Upper lobe of right lung (tissue), 1 donor: ENCODE measurements at places on chromosomes 13 and 19.

- H3K36me3 ChIP-seq, result peaks cover 8% of the 10 kb centered on the region
- no peak for DNase-seq
- no peaks in the 10 kb centered on the region for H3K27me3 ChIP-seq
- H3K4me1 ChIP-seq, result peaks cover 10% of the 10 kb centered on the region
- no peak overlapping the region for H3K4me3 ChIP-seq
- H3K27ac ChIP-seq, result no peak overlapping the region
Measured at GRCh38 chr13:52127378-52127777, 1.5 kb downstream of the NEK5 start.

- H3K36me3 ChIP-seq, result no peaks in the 10 kb centered on the region
- H3K4me1 ChIP-seq, result no peaks in the 10 kb centered on the region
- no peak overlapping the region for H3K27ac ChIP-seq
- no peaks in the 10 kb centered on the region for H3K27me3 ChIP-seq
- DNase-seq, result no peak
Measured at GRCh38 chr13:109628251-109628699, 158.1 kb downstream of the IRS2 start.

- H3K27me3 ChIP-seq, result no peaks in the 10 kb centered on the region
- no peak overlapping the region for H3K27ac ChIP-seq
- H3K4me3 ChIP-seq, result no peak overlapping the region
- no peaks in the 10 kb centered on the region for H3K36me3 ChIP-seq
- DNase-seq, result no peak
Measured at GRCh38 chr13:27482983-27483382, 32.6 kb upstream of the MTIF3 start.

- no peak overlapping the region for H3K27ac ChIP-seq
- no peaks in the 10 kb centered on the region for H3K27me3 ChIP-seq
- DNase-seq, result no peak
- H3K4me1 ChIP-seq, result no peaks in the 10 kb centered on the region
- no peaks in the 10 kb centered on the region for H3K36me3 ChIP-seq
Measured at GRCh38 chr13:35210261-35210660, 266.2 kb downstream of the MAB21L1 start.

DNA sequence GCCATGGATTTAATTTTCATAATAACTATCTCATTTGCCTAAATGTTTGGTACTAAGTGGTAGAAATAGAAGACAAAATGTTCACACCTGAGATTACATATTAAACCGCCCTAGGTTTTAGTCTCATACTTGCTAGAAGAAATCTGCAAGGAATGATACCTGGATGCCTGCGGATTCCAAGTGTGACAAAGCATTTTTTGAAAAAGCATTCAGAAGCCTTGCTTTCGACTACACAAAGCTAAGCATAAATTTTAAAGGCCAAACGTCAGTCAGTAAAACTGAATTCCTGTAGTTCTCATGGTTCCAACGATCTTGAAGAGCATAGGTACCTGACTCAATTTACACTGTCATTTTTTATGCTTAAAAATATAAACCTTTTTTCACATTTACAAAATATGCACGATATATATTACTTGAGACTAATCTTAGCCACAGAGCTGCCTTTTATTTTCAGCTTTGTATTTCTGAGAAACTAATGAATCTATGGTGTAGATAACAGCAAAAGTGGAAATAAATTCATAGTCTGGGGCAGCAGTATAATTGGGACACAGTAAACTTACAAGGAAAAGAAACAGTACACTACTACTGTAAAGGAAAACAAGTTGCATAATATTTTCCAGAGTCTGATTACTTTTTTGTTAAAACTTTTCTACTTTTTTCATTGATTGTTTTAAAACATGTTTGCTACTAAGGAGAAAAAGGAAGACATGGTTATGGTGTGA lies 1.2 kb upstream of the LRRC63 start:
- no peaks in the 10 kb centered on the region for H3K4me1 ChIP-seq
- H3K27me3 ChIP-seq, result no peaks in the 10 kb centered on the region
- no peaks in the 10 kb centered on the region for H3K36me3 ChIP-seq
- no peak for DNase-seq

DNA sequence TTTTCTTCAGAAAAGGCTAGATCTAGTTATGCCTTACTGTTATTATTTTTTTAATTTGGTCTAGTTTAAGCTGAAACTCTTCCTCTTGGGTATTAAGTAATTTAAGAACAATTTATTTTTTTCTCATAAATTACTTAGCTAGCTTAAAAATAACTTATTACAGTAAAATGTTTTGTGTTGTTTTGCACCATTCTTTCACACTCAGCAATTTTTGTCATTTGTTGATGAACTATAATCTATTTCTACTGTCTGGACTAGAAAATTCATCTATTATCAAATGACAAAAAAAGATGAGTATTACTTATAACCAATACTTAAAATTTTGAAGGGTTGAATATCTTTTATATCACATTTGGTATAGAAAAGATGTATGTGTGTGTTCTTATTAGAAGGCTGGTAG lies 1.6 kb upstream of the LPAR6 start:
- H3K27ac ChIP-seq, result no peak overlapping the region
- no peak overlapping the region for H3K4me3 ChIP-seq
- peaks cover 13% of the 10 kb centered on the region for H3K4me1 ChIP-seq

- no peak overlapping the region for H3K27ac ChIP-seq
- H3K4me3 ChIP-seq, result no peak overlapping the region
- no peaks in the 10 kb centered on the region for H3K4me1 ChIP-seq
- no peaks in the 10 kb centered on the region for H3K27me3 ChIP-seq
- no peaks in the 10 kb centered on the region for H3K36me3 ChIP-seq
Measured at GRCh38 chr13:46071590-46072249, 19.2 kb upstream of the ZC3H13 start.

GRCh38 chr19:40270362-40271089 lies 14.6 kb downstream of the AKT2 start:
- H3K27me3 ChIP-seq, result no peaks in the 10 kb centered on the region
- H3K4me1 ChIP-seq, result peaks cover 19% of the 10 kb centered on the region
- H3K36me3 ChIP-seq, result peaks cover 5% of the 10 kb centered on the region

DNA sequence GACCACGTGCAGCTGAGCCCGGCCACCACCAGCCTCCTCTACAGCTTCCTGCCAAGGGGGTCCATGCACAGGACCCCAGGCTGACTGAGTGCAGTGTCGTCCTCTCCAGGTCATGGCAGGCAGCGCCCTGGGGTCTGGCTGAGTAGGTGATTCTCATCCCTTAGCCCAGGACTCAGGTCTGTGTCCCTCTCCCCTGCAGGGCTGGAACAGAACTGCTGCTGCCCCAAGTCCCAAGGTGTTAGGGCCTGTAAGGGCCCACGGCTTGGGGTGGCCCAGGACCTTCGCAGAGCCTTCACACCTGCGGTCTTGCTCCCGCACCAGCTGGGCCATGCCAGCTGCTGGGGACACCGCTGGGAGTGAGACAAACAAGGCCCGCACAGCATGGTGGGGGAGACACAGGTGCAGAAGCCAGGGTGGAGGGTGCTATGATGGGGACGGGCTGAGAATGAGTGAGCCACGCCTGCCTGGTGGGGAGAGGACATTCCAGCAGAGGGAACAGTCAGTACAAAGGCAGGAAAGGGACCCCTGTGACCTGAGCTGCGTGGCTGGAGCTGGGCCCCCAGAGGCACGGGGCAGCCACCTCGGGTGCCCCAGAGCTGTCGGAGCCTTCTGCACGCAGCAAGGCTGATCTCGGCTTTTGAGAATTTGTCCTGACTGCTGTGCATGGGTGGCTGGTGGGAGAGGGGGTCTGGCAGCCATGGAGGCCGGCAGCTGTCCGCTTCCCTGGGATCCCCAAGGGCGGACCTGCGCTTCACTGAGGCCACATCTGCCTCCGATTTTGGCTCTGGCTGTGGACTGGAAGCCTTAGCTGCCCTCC lies 11.9 kb downstream of the PLEKHF1 start:
- H3K4me3 ChIP-seq, result no peak overlapping the region
- H3K4me1 ChIP-seq, result peaks cover 68% of the 10 kb centered on the region
- peaks cover 35% of the 10 kb centered on the region for H3K36me3 ChIP-seq
- H3K27me3 ChIP-seq, result no peaks in the 10 kb centered on the region
- no peak for DNase-seq

DNA sequence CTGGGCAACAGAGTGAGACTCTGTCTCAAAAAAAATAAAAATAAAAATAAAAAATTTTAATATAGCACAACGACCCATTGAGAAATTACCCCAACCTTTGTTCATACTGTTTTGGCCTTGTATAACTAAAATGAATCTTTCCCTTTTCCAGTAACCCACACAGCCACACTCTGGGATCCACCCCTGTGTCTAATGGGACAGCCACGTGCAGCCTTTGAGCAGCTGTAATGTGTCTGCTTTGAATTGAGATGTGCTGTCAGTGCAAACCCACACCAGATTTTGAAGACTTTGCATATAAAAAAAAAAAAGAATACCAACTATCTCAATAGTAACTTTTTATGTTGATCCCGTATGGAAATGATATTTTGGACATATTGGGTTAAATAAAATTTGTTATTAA lies 112.7 kb upstream of the UBL3 start:
- no peak overlapping the region for H3K27ac ChIP-seq
- H3K36me3 ChIP-seq, result no peaks in the 10 kb centered on the region
- DNase-seq, result no peak
- no peaks in the 10 kb centered on the region for H3K4me1 ChIP-seq
- no peaks in the 10 kb centered on the region for H3K27me3 ChIP-seq
- no peak overlapping the region for H3K4me3 ChIP-seq
